ENCODE measurements at places on chromosomes 3 and 15.

- DNase-seq, result no peak
Measured at GRCh38 chr3:185290266-185290665, 36.4 kb upstream of the EHHADH start.

DNA sequence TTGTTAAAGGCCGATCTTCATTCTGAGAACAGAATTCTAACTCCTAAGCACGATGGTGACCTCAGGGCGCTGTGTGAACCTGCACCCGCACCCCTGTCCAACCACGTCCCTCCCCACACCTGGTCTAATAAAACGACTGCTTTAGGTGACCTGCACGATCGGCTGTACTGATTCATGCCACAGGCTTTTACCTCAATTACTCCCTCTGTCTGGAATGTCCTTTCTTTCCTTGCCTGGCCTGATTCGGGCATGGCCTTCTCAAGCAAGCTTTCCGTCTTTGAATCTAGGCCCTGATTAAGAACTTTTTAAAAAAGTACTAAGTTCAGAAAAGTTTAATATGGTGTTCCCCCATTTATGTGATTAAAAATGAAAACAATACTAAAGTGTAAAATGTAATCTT, 842 bp upstream of the U2SURP start:
- DNase-seq, result peak; percentile 25

DNA sequence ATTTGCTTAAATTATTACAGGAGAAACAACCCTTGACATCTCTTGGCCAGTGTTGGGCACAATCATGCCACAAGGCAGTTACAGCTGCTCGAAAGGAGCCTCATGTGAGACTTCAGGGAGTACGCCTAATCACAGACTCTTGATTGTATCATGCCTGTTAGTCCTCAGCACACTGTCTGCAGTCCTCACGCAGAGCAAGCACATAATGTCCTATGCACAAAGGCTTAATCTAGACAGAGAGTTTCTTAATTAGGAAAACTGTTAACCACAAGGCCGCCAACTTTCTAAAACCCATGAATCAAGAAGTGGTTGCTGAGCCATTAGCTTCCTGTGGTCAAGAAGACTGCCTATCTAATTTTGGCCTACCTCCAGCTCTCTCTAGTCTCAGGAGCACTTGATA, 172.0 kb downstream of the UNC13C start:
- DNase-seq, result no peak

DNA sequence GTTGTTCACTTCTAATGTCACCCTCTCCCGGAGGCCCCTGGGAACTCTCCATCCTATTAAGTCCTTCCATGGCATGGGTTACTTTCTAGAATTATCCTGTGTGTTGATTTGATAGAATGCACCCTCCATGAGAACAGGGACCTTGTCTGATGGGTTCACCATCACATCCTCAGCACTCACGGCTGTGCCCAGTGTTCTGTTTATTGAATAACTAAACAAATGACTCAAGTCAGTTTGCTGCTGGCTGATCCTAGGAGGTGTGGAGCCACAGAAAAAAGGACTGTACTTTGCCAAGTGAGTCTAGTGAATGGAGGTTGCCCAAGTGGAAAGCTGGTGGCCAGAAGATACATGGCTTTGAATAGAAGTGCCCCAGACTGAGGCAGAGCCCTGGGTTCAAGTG, 48.5 kb upstream of the RAB6B start:
- DNase-seq, result no peak

DNA sequence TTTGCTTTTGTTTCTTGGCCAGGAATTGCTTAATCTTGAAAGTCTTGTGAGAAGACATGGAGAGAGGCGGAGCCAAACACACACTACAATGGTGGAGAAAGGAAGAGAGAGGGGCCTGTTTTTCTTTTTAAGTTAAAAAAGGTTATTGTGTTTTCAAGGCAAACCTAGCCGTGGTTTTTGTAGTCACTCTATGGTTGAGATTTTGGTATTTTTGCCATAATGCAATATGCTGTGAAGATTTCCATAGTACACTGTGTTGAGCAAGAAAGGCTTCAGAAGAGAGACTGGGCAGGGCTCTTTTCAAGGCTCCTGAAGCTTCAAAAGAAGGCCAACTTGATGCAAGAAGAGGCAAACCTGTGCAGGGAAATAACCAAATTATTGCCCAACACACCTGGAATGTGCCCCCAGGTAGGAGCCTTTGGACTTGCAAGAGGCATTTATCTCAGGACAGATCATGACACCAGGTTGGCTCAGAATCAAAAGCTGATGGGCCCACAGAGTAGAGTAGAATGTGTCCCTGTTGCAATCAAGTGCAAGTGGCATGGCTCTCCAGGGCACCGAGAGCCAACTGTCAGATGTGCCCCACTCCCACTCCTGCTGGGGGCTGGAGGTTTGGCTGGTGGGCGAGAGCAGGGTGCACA, 22.1 kb downstream of the AMOTL2 start:
- peak; percentile 69 for DNase-seq

- DNase-seq, result no peak
Measured at GRCh38 chr3:45693941-45694521, 4.8 kb downstream of the SACM1L start.

- no peak for DNase-seq
Measured at GRCh38 chr3:94173673-94174434, 111.0 kb downstream of the NSUN3 start.

- no peak for DNase-seq
Measured at GRCh38 chr3:49616491-49616941, 57.6 kb upstream of the APEH start.
